Suppressor macrophage (primary cell): ENCODE measurements at places on chromosomes 6 and 20.

DNA sequence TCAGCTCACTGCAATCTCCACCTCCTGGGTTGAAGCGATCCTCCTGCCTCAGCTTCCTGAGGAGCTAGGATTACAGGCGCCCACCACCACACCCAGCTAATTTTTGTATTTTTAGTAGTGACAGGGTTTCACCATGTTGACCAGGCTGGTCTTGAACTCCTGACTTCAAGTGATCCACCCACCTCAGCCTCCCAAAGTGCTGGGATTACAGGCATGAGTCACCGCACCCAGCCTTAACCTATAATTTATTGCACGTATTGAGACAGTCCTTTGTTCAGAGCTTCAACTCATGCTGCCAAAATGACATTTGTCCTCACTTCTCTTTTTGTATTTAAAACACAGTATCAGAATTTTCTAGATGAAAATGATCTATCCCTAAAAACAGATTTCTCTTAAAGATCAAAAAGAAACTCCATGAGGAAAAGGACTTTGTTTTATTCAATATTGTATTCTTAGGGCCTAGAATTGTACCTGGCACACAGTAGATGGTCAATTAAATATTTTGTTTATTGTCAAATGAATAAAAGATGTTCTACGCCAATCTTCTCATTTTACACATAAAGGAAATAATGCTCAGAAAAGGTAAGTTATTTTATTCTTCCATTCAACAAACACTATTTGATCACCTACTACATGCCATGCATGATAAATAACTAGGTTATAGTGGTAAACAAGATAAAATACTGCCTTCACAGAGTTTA is 10.8 kb downstream of the SERAC1 start:
- DNase-seq: no peak

GRCh38 chr6:130708338-130708737 is 118.9 kb upstream of the SMLR1 start:
- DNase-seq: no peak

DNA sequence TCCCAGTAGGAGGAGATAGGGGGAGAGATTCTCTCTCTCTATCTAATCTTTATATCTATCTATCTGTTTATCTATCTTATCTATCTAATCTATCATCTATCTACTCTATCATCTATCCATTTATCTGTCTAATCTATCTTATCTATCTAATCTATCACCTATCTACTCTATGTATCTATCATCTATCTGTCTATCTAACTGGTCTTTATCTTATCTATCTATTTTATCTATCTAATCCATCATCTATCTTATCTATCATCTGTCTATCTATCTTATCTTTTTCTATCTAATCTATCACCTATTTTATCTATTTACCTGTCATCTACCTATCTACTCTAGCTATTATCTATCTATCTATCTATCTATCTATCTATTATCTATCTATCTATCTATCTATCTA is 109.4 kb downstream of the FNDC1 start:
- DNase-seq: no peak

GRCh38 chr6:36755435-36756348 is 58.1 kb downstream of the RAB44 start:
- DNase-seq: peak; percentile 92

GRCh38 chr6:15818044-15818443 is 155.2 kb upstream of the DTNBP1 start:
- DNase-seq: no peak

DNA sequence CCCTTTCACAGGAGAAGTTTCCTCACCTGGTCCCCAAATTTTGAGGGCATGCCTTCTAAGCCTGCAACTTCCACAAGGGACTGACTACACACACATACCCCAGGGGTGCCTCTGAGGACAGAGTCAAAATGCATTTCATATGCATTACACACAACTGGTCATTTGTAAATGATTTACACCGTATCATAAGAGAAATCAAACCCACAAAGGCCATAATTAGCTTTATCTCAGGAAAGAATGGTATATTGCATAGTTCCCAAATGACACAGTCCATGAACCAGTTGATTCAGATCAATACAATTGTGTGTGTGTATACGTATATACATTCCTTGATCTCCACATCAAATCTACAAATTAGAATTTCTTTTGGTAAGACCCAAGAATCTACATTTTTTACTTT is 203.3 kb upstream of the PRDM1 start:
- DNase-seq: no peak

- peak; percentile 65 for DNase-seq
These were observed 107.4 kb upstream of the TAB2 start for GRCh38 chr6:149209871-149210775.

DNA sequence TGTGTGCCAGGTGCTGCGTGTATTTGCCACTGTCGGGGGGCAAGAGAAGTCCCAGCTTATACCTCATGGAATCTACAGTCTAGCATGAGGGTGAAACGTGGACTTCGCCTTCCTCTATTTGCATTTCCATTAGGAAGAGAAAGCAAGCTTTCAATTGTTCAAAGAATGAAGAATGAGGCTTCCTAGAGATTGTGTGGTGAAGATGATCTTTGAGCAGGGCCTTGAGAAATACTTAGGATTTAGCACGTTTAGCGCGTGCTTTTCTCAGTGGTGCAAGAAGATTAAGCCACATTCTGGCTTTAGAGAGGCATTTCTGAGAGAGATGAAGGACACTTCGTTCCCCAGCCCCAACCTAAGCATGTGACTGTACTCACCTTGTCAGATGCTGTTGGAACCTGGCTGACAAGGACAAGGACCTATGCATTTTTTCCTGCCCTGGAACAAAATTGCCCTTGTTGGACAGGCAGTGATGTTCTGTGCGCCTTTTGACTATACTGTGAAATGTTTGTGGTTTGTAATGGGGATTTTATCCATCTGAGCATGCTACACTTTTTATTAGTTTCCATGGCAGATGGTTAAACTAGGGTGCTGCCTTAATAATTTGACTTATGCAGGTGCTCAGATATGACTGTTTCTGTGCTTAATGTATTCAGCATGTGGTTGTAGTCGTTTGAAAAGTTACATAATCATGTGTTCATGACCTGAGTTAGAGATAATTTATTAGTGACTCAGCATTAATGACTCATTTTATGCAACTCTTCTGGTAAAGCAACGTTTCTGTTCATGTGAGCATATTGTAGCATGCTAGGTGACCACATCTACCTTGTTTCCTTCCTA is 10.7 kb downstream of the TULP4 start:
- DNase-seq: no peak

DNA sequence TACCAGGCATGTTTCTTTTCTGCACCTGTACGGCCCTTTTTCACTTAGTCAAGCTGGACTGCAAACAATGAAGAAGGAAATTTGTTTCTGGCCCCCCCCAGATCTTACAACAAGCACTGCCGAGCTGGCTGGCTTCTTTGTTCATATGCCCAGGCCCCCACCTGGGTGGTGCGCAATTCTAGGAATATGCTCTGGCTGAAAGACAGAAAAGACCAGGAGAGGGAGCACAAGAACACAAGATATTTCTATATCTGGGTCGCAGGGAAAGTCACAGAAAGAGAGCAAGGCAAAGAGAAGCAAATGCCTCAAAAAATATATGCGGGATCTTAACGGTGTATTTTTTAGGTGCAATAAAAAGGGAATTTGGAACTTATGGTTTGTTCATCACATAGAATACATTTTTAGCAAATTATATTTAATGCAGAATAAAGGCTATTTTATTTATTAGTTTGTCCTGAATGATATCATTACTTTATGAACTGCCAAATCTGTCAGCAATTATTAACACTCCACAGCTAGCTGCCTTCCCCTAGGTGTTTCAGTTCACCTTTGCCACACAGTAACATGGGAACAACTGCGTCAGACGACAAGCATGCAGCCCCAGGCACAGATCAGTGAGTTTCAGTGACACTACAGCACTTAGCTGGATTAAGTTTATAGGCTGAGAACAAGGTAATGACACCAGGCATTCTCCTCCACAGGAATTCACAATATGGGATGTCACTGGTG is 76.5 kb downstream of the GJA10 start:
- peak; percentile 61 for DNase-seq

- no peak for DNase-seq
These were observed 56.5 kb upstream of the DST start for GRCh38 chr6:56699066-56699654.
